ENCODE measurements at places on chromosomes 3 and 15.

DNA sequence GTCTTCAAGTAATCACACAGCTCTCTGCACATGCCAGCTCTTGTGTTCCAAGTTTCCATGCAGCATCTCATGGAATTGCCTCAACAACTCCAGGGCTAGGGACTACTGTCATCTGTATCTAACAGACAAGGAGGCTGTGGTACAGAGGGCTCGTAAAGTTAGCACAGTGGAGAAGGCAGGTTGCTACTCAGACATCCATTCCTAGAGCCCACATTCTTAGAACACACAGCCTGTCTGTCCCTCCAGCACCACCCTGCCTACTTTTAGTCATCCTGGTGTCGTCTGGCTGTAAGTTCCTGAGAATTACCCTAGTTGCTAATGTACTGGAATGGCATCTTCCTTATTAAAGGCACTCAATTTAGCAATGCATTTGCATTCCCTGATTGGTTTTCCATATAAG, 862.5 kb downstream of the FHIT start:
- no peaks in the 10 kb centered on the region for H3K4me1 ChIP-seq
- DNase-seq = no peak
- peaks cover 4% of the 10 kb centered on the region for H3K36me3 ChIP-seq
- no peak overlapping the region for H3K4me3 ChIP-seq
- no peaks in the 10 kb centered on the region for H3K27me3 ChIP-seq

DNA sequence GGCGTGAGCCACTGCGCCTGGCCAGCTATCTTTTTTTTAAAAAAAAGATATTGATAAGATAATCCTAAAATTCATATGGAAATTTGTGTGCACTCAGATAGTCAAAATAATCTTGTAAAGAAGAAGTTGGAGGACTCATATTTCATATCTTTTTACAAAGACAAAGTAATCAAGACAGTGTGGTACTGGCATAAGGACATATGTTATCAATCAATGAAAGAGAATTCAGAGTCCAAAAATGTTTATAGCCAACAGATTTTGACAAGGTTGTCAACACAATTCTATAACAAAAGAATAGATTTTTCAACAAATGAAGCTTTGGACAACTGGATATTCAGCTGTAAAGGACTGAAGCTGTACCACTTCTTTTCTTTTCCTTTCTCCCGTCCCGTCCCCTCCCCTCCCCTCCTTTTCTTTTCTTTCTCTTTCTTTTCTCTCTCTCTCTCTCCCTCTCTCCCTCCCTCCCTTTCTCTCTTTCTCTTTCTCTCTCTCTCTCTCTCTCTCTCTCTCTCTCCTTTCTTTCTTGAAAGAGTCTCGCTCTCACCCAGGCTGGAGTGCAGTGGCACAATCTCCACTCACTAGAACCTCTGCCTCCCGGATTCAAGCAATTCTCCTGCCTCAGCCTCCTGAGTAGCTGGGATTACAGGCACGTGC, 126.8 kb downstream of the GSK3B start:
- H3K4me3 ChIP-seq = no peak overlapping the region
- H3K27me3 ChIP-seq = no peaks in the 10 kb centered on the region
- H3K4me1 ChIP-seq = no peaks in the 10 kb centered on the region
- no peak overlapping the region for H3K27ac ChIP-seq
- peaks cover 6% of the 10 kb centered on the region for H3K36me3 ChIP-seq

DNA sequence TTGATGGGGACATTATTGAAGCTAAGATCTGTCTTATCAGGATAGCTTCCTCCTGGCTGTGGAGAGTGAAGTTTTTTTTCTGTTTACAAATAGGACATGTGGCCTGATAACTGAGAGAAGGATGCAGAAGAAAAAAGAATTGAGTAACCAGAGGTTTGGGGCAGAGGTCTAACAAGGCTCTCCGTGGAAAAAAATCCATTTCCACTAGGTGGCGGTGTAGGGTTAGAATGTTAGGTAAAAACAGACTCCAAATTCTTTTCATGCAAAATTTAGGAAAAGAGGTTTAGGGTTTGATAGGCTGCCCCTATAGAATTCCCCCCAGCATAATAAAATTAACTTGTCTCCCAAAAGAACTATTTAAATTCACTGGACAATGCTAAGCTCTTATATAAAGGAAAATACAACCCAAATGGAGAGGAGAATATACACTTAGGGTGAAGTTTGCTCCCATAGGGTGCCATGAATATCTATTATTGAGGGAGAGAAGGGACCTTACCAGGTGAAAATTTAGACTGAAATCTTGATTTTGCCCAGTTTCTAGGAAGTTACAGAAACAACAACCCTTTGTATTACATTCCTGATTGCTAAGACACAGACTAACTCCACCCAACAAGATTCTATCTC, 1560.4 kb downstream of the OTOL1 start:
- no peak for DNase-seq
- no peak overlapping the region for H3K4me3 ChIP-seq
- H3K36me3 ChIP-seq = no peaks in the 10 kb centered on the region
- H3K4me1 ChIP-seq = no peaks in the 10 kb centered on the region

- no peaks in the 10 kb centered on the region for H3K4me1 ChIP-seq
- no peaks in the 10 kb centered on the region for H3K36me3 ChIP-seq
- peaks cover 9% of the 10 kb centered on the region for H3K27me3 ChIP-seq
- no peak overlapping the region for H3K4me3 ChIP-seq
Observed at GRCh38 chr3:52021489-52022268, 26.0 kb upstream of the RPL29 start.

GRCh38 chr15:77107068-77107467, 36.2 kb upstream of the TSPAN3 start:
- H3K4me3 ChIP-seq = no peak overlapping the region
- no peaks in the 10 kb centered on the region for H3K4me1 ChIP-seq
- H3K27ac ChIP-seq = no peak overlapping the region
- H3K27me3 ChIP-seq = no peaks in the 10 kb centered on the region
- no peak for DNase-seq
- H3K36me3 ChIP-seq = no peaks in the 10 kb centered on the region

GRCh38 chr3:17765819-17766472, 23.5 kb upstream of the TBC1D5 start:
- no peaks in the 10 kb centered on the region for H3K36me3 ChIP-seq
- H3K4me1 ChIP-seq = peaks cover under 1% of the 10 kb centered on the region
- H3K27me3 ChIP-seq = peaks cover 14% of the 10 kb centered on the region
- no peak overlapping the region for H3K4me3 ChIP-seq

DNA sequence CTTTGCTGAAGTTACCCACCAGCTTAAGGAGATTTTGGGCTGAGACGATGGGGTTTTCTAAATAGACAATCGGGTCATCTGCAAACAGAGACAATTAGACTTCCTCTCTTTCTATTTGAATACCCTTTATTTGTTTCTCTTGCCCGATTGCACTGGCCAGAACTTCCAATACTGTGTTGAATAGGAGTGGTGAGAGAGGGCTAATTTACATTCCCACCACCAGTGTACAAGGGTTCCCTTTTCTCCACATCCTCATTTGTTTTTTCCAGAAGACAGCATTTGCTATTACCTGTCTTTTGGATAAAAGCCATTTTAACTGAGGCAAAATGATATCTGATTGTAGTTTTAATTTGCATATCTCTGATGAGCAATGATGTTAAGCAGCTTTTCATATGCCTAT, 329.9 kb upstream of the TPRG1 start:
- no peaks in the 10 kb centered on the region for H3K4me1 ChIP-seq
- no peak for DNase-seq
- no peak overlapping the region for H3K27ac ChIP-seq

DNA sequence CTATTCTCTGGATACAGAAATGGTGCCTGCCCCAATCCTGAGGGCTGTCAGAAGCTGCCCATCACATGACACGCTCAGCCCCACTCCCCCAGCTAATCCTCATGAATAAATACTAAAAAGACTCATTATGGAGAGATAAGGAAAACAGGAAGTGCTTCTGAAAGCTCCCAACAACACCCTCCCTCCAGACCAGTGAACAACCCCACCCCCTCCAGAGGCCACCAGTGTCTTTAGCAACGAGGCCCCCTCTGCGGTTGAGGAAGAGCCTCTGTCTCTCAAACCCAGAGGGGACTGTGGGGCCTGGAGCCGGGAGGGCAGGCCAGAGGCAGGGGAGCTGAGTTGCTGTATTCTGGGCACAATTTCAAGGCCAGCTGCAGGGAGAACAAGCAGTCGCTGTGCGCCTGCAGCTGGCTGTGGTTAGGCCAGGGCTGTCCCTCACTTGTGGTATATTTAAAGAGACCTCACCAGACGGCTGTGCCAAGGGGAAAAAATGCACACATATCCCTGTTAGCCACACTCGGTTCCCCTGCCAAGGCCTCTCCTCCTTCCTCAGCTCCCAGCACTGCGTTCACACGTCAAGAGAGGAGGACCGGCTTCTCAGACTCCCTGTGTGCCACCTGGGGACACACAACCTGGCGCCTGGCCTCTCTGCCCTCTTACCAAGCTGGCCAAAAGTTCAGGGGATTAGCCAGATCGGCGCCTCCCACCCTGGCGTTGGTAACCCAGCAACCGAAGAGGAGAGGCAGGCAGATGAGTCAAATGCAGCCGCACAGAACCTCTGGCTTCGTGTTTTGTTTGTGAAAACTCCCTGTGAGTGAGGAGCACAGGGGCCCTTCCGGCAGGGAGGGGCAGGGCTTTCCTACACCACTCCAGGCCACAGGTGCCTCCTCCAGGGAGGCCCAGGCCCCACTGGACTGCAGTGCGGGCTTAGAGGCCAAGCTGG, 101.2 kb upstream of the ETV5 start:
- H3K4me1 ChIP-seq = no peaks in the 10 kb centered on the region
- DNase-seq = no peak
- H3K27ac ChIP-seq = no peak overlapping the region
- H3K36me3 ChIP-seq = no peaks in the 10 kb centered on the region

All from activated T-helper 1 cell treated with anti-CD3 and anti-CD28 coated beads, Interleukin-12 subunit alpha, Interleukin-12 subunit beta, Interleukin-2, Interleukin-4 antibody, amounts not matched to agents 30 ng/mL and 10 ng/mL and 1 ng/mL, durations not matched to agents 14 hours and 24 hours and 36 hours (primary cell).